ENCODE measurements at places on chromosomes 5 and 9.

DNA sequence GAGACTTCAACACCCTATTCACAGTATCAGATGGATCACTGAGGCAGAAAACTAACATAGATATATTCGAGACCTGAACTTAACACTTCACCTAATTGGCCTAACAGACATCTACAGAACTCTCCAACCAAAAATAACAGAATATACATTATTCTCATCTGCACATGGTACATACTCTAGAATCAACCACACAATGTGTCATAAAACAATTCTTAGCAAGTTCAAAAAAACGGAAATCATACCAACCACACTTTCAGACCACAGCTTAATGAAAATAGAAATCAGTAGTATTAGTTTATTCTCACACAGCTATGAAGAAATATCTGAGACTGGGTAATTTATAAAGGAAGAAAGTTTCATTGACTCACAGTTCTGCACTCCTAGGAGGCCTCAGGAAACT, 387.9 kb downstream of the DEPDC1B start:
- no peak for DNase-seq

DNA sequence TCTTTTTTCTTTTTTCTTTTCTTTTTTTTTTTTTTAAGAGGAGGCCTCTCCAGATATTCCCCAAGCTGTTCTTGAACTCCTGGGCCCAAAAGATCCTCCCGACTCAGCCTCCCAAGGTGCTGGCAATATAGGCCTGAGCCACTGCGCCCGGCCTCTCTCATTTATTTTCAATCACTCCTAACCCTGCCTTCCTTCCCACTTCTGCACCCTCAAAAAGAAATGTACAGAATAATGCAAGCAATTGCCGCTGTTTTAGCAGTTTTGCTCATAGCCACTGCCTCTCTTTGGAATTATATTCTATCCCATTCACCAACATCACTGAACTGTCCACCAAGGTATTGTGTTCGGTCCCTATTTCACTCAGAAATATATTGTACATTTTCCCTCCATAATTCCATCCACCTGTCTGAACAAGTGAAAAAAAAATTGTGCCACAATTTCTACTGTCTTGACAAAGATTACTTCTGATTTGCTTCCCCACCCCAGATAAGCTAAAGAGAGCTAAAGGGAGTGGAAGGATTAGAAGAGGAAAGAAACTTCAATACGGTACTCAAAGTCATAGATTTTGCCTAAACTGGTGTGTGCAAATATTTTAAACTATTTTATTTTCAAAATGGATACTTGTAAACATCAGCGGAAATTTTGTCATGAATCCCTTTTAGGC, 1.9 kb downstream of the FNBP1 start:
- no peak for DNase-seq

DNA sequence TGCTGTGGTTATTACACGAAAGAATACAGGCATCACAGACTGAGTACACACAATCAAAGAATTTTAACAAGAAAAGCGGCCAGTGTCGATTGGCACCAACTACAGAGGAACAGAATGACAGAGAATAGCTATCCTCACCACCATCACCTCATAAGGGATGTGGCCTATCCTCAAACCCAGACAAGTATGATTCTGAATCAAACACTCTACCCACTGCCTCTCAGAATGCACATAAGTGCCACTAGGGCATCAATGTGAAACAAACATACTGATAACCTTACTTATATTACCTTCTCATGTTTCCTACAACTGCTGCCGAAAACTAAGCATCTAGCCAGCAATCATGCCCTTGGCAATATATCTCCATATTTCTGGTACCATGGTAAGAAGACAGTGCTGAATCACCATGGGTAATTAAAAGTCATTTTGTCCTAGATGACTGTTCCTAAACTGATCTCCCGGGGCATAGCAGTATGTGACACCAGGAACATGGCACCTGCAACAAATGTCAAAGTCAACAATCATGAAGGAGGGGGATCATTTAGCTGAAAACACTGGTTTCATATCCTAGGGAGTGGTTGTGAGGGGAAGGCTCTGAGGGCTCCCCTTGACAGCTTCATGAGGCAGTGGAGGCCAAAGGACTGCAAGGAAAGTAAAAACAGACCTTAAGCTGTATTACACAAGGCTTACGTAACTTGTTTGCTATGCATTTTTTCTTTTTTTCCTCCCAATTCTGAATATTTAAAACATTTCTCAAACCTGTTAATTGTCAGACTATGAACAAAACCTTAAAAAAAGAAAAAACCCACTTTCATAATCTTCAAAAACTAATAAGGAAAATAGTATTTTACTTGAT, 88.3 kb downstream of the LHFPL2 start:
- DNase-seq = no peak

- no peak for DNase-seq
Measured at GRCh38 chr5:173159256-173159655, 14.9 kb downstream of the BNIP1 start.

DNA sequence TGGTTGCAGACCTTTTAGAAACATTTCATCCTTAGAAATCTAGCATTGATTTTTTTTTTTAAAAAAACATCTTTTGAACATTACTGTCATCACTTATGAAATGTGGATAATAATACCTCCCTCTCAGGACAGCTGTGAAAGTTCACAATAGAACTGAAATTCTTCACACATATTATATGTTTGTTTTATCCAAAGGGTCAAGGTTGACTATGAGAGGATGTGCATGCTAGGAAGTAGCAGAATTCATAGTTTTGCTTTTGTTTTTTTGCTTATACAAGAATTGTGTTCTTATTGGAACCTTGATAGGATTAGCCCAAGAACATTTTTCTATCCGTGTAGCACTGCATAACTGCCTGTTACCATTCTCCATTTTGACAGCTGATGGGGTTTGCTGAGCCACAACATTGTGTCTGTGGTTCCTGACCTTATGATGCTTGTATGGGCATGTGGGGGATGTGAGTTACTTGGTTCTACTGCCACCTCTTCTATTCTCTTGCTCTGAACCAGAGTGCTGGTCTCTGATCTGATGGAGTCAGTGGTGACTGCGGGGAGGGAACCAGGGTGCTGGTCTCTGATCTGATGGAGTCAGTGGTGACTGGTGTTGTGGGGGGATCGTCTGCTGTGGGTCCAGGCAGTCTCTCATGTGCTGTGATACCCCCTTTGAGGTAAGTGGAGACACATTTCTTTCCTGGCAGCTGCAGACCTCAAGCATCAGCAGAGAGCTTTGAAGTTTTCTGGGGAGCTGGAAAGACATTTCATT, 27.1 kb upstream of the ACTBL2 start:
- DNase-seq = no peak

DNA sequence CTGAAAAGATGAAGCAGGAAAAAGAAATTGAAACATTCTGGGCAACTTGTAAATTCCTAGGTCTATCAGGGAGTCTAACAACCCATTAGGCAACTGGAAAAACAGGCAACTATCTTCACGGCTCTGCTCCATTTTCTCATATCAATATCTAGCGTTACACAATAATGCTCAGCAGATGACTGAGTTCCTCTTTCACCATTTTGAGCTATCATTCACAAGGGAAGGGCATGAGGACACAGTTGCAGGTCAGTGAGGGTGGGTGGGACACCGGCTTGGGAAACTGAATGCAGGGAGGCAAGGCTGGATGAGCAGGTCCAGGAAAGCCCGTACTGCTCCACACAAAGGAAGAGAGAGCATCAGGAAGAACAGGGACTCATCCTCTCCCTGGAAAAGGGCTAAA, 67.0 kb downstream of the FRMD3 start:
- DNase-seq = no peak

DNA sequence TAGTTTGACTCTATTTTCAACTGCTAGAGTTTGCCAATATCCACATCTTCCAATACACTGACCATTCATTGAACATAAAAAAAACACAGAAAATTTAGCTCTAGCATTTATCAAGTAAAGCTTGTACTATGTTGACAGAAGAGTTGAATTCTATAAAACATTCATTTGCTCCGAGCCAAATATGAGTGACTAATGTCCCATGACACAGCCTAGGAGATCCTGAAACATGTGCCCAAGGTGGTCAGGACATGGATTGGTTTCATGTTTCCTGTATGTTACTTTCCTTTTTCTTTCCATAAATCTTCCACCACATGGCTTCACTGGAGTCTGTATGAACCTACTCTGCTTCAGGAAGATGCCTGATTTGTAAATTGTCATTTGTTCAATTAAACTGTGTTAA, 122.4 kb upstream of the PRDM9 start:
- no peak for DNase-seq

DNA sequence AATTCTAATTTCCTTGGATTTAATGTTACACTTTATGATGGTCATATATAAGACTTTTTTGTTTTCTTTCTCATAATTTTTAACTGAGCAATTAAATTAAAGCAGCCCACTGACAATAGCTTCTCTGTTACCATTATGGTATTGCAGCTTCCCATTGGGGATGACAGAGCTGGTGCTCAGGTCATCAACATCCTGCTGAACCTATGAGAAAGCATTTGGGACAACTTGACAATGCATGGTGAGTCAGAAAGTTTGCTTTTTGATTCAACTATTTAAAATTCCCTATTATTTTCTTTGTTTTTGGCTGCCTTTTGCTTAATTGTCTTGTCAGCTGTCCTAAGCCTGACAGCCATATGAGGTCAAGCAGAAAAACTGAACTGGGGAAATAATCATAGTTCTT, 487.4 kb upstream of the RIOK2 start:
- no peak for DNase-seq

DNA sequence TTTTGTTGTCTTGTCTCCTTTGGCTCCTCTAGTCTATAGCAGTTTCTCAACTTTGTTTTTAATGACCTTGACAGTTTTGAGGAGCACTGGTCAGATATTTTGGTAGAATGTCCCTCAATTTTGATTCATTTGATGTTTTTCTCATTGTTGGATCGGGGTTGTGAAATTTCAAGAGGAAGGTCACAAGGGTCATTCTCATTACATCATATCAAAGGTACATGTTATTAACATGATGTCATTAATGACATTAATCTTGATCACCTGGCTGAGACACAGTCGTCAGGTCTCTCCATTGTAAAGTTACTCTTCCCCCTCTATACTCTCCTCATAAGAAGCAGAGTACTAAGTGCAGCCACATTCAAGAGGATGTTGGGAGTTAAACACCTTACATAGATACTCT, 7.2 kb downstream of the ISOC1 start:
- DNase-seq = no peak

GRCh38 chr5:103389357-103389756, 130.8 kb downstream of the MACIR start:
- no peak for DNase-seq

- DNase-seq = peak; percentile 87
Measured at GRCh38 chr5:174532455-174533453, 191.6 kb upstream of the MSX2 start.

DNA sequence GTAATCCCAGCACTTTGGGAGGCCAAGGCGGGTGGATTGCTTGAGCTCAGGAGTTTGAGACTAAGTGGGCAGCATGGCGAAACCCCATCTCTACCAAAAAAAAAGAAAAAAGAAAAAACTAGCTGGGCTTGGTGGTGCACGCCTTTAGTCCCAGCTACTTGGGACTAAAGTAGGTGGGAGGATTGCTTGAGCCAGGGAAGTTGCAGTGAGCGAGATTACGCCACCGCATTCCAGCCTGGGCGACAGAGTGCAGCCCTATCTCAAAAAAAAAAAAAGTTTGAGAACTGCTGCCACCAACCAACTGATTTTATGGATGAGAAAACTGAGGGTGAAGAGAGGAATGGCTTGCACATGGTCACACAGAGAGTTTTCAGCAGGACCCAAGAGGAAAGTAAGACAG, 175.1 kb downstream of the DOCK8 start:
- DNase-seq = no peak

DNA sequence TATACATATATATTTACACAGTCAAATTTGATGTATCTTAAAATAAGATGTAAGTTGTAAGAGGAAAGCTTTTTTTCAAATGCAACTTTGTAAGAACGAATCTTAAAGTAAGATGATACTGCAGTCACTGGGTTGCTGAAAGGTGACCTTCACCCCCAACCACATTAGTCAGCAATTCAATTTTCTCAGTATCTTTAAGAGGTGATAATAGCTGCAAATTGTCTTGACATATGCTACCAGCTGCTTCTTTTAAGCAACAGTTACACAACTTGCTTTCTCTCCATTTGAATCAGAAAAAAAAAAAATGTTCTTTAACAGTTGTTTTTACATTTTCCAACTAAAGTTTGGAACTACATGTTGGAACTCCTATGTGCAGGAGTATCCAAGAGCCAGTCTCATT, 246.6 kb upstream of the CCNG1 start:
- no peak for DNase-seq

DNA sequence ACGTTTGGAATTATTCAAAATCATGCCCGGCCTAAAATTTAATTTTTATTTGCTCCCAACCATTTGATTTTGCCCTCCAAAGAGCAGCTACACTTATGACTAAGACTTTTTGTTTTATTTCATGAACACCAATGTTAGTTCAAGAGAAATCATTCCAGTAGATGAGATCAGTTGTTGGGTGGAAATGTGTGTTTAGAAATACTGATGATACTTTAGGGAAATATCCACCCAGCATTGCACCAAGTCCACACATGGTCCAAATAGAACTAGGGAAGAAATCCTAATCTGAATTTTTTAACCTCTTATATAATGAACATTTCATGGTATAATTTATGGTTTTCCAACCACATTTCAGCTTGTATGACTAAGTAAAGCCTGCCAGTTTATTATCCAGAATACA, 28.3 kb upstream of the GOLPH3 start:
- DNase-seq = no peak

Measured in right atrium auricular region (tissue), 2 donors.